ENCODE measurements at places on chromosomes 3 and 15.
A peak's percentile ranks its signal among the peaks of the same experiment; 100 is the strongest.

- no peak for DNase-seq
These were observed 24.0 kb downstream of the PSTPIP1 start for GRCh38 chr15:77018796-77019505.

GRCh38 chr15:88834211-88834812 lies 31.1 kb downstream of the ACAN start:
- peak; percentile 35 for DNase-seq

DNA sequence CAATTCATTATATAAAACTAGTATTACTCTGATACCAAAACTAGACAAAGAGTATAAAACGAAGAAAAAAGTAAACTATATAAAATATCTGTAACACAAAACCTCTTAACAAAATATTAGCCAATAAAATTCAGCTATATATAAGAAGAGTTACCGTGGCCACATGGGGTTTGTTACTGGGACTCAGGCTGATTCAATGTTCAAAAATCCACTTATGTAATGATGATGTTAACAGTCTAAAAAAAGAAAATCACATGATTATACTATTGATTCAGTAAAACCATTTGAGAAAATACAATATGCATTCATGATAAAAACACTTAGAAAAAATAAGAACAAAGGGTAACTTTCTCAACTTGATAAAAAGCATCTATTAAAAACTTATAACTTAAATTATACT lies 18.3 kb downstream of the P2RY1 start:
- peak; percentile 18 for DNase-seq

DNA sequence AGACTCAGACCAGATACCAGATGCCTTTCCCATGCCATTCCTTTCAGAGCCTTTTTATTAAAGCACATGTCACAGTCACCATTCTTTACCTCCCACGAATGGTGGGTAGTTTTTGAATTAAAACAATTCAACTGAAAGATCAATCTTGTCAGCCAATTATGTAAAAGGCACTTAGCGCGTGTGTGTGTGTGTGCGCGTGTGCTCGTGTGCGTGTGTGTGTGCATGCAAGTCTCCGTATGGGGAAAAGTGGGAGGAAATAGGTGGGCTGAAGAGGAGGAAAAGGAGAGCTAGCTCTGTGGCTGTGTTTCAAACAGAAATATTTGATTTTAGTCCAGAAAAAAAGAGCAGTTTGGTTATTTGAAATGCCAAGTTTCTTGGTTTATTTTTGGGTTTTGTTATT lies 177.2 kb downstream of the KCNAB1 start:
- no peak for DNase-seq

DNA sequence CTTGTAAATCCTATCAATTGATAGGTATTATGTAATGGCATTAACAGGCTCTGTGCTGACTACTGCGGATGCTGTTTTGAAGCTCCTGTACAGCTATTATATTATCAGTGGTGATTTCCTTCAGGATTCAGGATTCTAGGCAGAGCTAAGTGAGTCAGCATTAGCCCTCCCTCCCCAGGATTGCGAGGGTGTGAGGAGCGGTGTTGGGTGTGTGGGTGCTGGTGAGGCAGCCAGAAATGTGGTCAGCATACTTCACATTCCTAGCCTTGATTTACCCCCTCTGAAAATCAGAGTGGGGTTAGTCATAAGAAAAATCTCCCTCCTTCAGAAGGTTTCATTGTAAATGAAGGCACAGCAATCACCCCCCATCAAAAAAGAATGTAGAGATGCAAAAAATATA lies 72.5 kb downstream of the SNTN start:
- peak; percentile 12 for DNase-seq

GRCh38 chr3:133853063-133853924 lies 42.4 kb downstream of the RAB6B start:
- no peak for DNase-seq

DNA sequence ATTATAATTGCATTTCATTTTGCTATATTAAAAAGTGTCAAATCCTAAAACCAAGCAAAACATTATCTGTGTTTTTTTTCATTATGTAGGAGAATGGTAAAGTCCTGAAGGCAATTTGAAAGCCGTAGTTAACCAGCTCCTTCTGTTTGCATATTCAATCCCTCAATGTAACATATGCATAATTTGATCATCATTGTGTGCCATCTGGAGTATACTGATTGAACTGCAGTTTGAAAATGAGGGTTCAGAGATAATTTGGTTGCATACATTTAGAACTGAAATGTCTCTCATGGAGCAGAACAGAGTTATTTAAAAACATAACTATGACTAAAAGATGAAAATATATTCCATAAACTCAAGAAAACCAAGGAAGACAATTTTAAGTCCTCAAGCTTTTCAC lies 518.6 kb downstream of the GBE1 start:
- DNase-seq, result no peak

- no peak for DNase-seq
These were observed 24.9 kb downstream of the MYL3 start for GRCh38 chr3:46838301-46838700.

DNA sequence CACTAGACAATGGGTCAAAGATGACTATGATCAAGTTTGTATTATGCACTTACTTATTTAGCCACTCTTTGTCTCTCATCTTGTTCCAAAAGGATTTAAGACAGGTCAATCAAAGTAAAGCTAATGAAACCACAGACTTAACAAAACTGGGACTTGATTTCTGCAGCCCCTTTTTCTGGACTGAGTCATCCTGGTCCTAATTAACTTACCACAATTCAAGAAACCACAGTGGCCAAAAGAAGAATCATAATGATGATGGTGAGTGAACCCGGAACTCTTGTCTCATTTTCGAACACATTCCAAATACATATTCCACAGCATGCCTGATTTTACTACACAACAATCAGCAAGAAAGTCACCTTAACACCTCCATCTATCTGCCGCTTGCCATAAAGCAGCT lies 1333.0 kb downstream of the ROBO1 start:
- DNase-seq, result no peak

GRCh38 chr3:4575381-4575780 lies 82.2 kb downstream of the ITPR1 start:
- no peak for DNase-seq

GRCh38 chr3:38586546-38587520 lies 62.7 kb downstream of the SCN5A start:
- DNase-seq, result no peak

- DNase-seq, result no peak
These were observed 1.1 kb downstream of the RBSN start for GRCh38 chr3:15097891-15098290.

GRCh38 chr15:101058735-101059134 lies 139.6 kb downstream of the LRRK1 start:
- DNase-seq, result no peak

DNA sequence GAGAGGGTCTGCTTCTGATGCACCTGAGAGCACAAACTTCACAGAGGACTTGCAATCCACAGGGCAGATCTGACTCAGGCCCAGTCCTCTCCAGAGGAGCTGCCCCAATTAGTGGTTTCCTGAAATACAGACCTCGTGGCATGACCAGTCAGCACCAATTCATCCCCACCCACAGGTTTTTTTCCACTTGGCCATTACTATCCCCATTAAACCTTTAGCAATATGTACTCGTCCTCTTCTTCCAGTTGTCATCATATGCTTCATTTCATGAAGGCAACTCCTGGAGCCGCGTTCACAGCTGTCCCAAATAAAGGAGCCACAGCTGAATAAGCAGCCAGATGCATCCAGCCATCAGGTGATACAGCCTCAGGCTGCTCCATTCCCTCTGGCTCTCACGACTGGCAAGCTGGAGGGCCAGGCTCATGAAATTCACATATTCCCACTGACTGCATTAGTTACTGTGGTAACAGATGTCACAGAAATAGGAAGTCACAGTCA lies 163.1 kb downstream of the FMN1 start:
- DNase-seq, result no peak

GRCh38 chr15:98537516-98538060 lies 110.8 kb upstream of the IGF1R start:
- no peak for DNase-seq

DNA sequence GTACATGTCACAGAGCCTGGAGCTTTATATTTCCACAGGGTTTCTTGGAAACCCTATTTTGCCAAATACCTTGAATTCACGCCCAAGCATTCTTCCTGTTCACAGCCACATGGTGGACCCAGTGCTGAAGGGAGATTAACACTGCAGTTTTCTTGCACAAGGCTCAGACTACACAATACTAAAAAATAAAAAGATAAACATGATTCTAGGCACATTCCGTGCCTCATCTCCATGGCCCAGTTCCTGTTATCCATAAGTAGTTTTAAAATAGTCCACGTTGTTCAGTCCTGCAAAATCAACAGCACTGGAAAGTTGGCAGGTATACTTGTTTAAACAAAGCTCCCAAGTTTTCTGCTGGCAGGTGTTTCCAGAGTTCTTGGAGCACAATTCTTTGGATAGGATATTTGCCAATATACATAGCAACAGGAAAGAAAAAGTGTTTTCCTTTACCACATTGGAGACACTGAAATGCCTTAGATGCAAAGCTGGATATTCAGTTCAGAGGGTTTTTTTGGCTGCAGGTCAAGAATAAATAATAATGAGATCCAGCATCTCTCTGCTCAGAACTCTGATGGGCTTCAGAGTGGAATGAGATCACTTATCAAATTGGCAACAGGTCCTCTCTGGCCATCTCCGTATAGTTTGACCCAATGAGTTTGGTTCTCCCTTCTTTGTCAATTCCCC lies 88.1 kb upstream of the TGFBR2 start:
- no peak for DNase-seq

- DNase-seq, result no peak
These were observed 16.0 kb upstream of the SRP14 start for GRCh38 chr15:40054855-40055575.

DNA sequence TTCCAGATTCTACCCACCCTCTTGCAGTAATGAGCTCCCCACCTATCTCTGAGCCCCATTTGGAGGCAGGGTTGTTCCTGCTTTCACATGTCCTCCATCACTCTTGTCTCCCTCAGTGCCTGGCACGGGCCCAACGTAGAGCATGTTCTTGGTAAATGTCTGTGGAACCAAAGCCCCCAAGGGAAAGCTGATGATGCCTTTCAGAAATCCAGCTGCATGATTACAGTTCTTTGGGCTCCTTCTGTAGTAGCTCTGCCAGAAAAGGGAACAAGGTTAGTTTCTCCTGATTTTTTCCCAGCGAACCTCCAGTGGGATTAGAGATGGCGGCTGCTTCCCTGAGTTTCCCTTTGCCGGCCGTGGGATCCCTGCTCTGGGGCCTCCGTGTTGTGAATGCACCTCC lies 39.3 kb downstream of the CGNL1 start:
- no peak for DNase-seq

All from foreskin melanocyte (primary cell).